ENCODE measurements at places on chromosomes 7 and 10.

DNA sequence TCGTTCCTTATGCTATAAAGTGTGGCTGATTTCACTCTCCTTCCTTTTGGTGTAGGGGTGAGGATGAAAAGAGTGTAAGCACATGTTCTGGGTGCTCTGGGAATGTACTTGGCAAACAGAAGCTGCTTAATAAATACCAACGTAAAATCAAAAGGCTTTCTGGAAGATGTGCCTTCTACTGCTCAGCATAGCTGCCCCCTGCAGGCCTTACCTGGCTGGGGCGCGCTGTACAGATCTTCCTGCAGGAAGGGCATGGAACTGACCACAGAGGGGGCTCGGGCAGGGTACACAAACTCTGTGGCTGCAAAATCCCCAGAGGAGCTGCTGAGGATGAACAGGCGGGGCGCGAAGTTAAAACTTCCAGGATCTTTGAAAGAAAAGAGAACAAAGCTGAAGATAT lies 169.4 kb downstream of the SVIL start:
- DNase-seq, result no peak

GRCh38 chr10:99340650-99341049 lies 11.5 kb downstream of the CNNM1 start:
- DNase-seq, result no peak

- no peak for DNase-seq
Observed at GRCh38 chr10:11162828-11163599, 145.3 kb downstream of the CELF2 start.

DNA sequence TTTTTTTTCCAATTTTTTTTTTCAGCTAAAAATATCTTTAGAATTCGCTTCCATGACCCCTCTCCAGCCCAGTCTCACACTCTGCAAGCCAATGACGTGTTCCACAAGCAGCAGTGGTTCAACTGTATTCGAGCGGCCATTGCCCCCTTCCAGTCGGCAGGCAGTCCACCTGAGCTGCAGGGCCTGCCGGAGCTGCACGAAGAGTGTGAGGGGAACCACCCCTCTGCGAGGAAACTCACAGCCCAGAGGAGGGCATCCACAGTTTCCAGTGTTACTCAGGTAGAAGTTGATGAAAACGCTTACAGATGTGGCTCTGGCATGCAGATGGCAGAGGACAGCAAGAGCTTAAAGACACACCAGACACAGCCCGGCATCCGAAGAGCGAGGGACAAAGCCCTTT lies 42.8 kb downstream of the CALML5 start:
- no peak for DNase-seq

DNA sequence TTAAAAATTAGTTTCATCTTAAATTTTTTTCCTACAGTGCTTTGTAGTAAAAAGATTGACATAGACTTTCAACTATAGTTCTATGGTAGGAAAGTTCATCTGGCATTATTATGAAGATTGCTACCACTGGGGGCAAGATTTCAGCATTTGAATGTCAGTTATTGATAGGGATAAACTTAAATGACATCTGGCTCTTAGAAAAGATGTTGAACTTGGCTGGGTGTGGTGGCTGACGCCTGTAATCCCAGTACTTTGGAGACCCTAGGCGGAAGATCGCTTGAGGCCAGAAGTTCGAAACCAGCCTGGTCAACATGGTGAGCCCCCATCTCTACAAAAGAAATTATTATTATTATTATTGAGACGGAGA lies 1.4 kb upstream of the TRA2A start:
- no peak for DNase-seq

DNA sequence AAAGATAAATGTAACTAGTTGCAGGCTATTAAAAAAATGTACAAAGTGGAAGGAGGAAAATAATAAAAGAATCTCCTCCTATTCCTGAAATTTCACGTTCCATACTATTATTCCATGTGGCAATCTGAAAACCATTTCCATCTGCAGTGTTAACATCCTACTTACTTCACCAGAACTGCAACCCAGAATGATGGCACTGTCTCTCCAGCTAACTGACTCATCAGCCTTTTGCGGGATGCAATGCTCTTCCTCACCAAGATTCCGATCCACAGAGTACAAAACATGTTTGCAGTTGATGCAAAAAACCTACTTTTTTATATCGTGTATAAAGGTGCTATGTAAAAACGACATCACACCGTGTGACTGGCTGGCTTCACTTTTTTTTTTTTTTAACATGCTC lies 50.8 kb downstream of the ESYT2 start:
- no peak for DNase-seq

DNA sequence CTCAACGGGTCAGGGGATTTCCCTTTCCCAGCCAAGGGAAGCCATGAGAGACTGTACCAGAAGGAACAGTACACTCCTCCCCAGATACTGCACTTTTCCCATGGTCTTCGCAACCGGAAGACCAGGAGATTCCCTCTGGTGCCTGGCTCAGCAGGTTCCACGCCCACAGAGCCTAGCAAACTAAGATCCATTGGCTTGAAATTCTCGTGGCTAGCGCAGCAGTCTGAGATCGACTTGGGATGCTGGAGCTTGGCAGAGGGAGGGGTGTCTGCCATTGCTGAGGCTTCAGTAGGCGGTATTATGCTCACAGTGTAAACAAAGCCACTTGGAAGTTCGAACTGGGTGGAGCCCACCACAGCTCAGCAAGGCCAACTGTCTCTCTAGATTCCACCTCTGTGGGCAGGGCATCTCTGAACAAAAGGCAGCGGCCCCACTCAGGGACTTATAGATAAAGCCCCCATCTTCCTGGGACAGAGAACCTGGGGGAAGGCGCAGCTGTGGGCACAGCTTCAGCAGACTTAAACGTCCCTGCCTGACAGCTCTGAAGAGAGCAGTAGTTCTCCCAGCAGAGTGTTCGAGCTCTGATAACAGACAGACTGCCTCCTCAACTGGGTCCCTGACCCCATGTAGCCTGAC lies 29.6 kb downstream of the SLC16A12 start:
- no peak for DNase-seq

GRCh38 chr7:129778770-129779601 lies 167.5 kb downstream of the NRF1 start:
- DNase-seq, result peak; percentile 75

Data from D341Med (cell line).